Lung microvascular endothelial cell (primary cell): ENCODE measurements at places on chromosomes 7 and 10.
A peak's percentile ranks its signal among the peaks of the same experiment; 100 is the strongest.

DNA sequence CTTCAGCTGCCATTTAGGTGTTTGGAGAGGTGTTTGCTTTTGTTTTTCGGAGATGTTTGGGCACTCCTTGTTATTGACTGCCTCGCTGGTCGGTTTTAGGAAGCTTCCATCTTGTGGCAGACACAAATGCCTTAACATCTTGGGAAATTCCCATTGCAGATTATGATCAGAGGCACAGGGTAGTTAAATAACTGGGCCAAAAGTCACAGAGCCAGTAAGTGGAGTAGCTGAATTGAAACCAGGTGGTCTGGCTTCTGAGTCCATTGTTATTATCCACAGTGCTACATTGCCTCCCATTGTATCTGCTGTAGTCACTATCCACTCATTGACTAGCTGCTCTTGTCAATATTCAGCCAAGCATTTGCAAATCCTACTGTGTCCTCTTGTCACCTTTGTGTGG lies 138.2 kb upstream of the PLPP4 start:
- DNase-seq: no peak

GRCh38 chr7:48540746-48541145 lies 369.5 kb downstream of the ABCA13 start:
- DNase-seq: no peak

DNA sequence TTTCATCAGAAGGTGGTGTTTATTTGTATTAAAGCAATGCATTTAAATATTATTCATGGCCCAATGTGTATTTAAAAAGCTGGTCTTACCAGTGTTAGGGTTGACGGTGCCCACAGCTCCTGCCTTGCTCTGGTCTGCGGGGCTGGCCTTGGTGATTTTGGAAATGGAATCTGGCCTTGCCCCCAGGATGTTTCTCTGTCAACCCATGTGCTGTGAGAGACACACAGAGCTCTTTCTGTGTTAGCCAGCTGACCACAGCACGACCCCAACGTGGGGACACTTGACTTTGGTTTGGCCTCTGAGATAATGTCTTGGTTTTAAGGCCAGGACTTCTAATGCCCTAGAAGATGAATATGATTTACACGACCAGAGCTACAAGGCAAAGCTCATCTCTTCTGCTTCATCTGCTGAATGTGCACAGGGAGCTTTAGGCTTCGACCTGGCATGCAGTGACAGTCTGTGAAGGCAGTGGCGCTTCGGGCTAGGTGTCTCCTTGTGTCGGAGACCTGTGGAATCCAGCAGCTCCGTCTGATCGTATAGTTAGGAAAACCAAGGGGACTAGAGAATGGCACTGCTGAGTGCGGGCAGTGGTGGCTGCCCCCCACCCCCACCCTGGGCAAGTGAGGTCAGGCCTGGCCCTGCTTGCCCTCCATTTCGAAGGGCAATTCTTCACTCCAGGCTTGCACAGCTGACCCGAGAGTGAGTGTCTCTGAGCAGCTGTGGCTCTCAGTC lies 246.1 kb downstream of the EBF3 start:
- no peak for DNase-seq

- peak; percentile 2 for DNase-seq
Measured at GRCh38 chr7:78226059-78226719, 427.6 kb downstream of the PHTF2 start.

DNA sequence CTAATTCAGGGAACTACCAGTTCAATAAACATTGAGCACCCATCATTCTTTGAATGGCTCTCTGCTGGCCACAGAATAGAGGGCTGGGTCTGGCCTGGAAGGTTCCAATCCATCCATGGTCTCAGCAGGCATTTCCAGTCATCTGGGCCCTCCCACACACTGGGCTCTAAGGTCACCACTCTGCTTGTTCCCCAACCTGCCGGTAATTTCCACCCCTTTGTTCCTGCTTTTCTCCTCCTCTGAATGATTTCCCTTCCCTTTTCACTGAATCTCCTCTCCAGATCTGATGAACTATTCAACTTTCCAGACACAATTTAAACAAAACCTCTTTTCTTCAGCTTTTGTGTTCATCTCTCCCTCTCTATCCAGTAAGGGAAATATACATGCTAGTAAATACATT lies 2.6 kb downstream of the BZW2 start:
- peak; percentile 40 for DNase-seq

- DNase-seq: no peak
Measured at GRCh38 chr10:60576130-60577069, 186.7 kb upstream of the ANK3 start.

DNA sequence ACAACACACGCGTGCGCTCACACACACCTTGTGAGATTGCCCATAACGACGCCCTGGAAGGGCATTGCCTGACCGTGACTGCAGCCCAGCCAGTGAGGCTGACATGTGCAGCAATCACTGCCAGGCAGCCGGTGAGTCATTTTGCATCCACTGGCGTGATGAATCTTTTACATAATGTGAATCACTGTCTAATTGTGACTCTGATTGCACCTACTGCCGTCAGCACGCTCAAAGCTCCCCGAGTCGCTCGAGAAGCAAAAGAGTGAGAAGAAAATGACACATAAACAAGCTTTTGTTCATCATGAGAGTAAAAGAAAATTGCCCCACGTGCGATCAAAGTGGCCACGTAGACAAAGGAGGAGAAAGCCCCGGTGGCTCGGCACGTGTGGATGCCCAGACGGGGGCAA lies 117.4 kb upstream of the PFKP start:
- no peak for DNase-seq

- no peak for DNase-seq
Measured at GRCh38 chr10:128610113-128610512, 483.9 kb upstream of the MKI67 start.

DNA sequence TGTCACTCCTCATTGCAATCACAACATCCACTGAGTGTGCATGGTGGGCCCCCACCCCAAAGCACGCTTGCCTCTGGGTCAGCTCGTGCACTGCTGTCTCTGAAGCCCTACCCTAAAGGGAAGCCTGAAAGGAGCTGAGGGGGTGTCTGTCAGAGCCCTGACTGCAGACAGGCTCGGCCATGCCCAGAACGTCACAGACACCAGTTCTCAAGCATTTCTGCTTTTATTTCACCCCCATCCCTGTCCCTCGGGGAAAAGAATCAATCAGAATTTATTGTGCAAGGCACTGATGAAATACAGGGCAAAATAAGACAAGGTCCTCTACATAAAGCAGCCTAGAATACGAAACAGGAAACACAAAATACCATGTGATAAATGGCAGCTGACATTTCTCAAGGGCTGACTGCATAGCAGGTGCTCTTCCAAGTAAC lies 231.8 kb downstream of the WDR37 start:
- DNase-seq: no peak

DNA sequence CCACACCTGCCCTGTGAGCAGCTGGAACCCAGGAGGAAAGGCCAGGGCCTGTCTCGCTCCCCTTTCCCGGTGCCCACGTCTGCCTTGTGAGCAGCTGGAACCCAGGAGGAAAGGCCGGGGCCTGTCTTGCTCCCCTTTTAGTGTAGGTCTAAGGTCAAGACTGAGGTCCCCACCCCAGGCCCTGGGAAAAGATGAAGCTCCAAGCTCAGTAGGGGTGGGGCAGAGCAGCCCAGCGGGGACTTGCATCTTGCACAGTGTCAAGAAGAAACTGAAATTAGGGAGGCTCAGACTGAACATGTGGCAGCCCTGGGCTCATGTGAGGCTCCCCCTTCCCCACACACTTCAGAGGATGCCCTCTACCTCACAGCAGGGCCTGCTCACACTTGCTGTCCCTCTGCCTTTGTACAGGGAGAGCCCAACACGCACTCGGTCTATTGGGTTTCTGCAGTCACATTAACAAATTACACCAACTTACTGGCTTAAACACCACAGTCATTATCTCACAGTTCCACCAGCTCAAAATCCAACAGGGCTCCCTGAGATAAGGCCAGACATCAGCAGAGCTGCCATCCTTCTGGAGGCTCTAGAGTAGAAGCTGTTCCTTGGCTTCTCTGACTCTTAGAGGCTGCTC lies 12.4 kb downstream of the POLL start:
- no peak for DNase-seq

DNA sequence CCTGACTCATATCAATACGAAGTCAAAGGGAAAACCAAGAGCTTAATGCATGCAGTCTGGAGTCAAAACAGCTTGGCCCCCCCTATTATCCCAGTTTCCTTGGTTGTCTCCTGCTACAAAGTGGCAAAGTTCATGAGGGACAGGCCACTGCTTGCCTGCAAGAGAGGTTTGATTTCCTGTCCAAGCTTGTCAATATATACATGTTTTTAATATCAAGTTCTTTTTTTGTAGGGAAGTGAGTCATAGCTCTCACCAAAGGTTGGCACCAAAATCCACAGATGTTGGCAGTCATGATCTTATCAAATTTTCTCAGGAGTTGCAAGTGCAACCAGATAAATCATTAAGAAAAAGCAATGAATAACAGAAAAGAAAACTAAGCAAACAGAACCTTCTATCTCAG lies 176.8 kb downstream of the COBL start:
- peak; percentile 67 for DNase-seq

GRCh38 chr7:1412322-1413261 lies 46.7 kb downstream of the MICALL2 start:
- DNase-seq: peak; percentile 90

DNA sequence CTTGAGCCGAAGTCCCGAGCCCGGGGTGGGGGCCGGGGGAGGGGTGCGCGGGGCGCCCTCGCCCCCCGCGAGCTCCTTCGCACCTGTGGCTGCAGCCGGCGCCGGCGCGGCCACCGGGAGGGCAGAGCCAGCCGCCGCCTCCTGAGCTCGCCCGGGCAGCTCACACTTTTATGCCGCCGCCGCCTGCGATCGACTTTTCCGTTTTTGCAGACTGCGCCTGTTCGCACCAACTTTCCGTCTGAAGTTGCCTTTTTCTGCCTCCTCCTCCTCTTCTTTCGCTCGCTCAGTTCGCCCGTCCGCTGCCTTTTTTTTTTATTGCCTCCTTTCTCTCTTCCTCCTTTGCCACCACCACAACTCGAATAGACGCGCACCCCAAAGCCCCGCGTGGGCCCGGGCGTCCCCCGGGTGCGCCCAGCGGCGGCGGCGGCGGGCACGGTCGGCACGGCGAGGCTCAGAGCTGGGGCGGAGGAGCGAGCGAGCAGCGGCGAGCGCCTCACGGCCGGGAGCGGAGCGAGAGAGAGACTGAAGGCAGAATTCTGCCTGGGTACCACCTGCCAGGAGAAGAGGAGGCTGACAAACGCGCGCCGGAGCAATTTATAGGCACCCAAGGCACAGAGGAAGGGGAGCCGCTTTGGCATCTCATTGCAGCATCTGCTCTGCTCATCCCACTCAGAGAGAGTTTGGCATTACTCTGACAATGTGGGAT lies at the start of gene C1QL3:
C1QL3 (minus strand) TSS at position 569 of the 706 bp plus-strand sequence. CDS start 814 bp downstream, outside the sequence.
- peak; percentile 35 for DNase-seq

- DNase-seq: no peak
Measured at GRCh38 chr7:135741905-135742304, 6.7 kb downstream of the FAM180A start.

GRCh38 chr10:130022086-130022485 lies 58.0 kb upstream of the EBF3 start:
- no peak for DNase-seq

DNA sequence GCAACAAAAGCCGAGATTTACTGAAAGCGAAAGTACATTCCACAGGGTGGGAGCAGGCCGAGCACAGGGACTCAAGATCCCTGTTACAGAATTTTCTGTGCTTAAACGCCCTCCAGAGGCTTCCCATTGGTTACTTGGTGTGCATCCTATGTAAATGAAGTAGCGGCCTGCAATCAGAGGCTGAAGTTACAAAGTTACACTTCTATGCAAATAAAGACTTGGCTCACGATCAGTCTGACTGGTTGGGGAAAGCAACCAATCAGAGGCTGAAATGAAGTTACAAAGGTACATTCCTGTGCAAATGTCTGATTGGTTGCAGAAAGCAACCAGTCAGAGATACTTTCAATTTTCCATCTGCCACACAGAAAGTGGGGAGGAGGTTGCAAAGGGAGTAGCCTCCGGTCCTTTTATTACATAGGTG lies 4.1 kb downstream of the ACBD7 start:
- DNase-seq: peak; percentile 98

- DNase-seq: no peak
Measured at GRCh38 chr7:147941381-147941780, 649.2 kb upstream of the C7orf33 start.

DNA sequence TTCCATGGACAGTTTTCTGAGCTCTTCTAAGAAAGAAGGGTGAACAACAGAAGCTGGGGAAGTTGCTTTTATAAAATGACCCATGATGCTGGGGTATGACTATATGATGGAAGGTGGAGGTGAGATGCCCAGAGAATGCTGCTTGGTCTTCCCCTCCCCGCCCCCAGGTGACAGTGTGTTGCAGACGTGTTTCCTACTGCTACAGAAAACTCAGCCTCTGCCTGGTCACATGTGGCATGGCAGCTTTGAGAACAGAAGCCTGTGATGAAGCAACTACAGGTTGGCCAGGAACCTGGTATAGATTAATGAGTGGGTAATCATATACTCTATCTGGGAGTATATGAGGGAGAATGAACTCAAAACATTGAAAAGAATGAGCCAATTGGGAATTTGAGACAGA lies 67.1 kb downstream of the MTURN start:
- DNase-seq: no peak

DNA sequence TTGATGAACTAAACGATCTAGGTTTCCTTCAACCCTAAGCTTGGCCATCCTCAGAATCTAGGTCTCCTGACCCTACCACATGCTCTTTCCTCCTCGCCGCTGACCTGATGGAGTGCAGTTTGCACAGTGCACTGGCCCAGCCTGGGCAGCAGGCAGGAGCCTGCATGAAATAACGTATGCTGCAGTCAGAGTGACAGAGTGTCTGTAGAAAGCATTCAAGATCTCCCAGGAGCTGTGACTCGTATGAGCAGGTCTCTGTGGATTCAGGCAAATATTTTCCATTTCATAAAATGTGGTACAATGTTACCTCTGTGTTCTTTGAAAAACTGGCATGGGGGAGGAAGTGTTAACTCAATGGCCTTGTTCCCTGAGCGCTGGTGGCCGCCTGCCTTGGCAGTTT lies 441.8 kb downstream of the RPS24 start:
- no peak for DNase-seq

DNA sequence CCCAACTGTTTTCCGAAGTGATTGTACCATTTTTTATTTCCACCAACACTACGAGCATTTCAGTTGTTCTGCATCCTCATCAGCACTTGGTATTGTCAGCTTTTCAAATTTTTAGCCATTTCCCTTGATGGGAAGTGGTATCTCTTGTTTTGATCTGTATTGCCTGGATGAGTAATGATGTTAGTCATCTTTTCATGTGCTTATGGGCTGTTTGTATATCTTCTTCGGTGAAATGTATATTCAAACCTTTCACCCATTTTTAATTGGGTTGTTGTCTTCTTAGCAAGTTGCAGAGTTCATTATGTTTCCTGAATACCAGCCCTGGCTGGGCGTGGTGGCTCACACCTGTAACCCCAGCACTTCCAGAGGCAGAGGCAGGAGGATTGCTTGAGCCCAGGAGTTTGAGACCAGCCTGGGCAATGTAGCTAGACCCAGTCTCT lies 22.1 kb downstream of the CLIP2 start:
- no peak for DNase-seq

- DNase-seq: no peak
Measured at GRCh38 chr7:130187360-130187759, 17.8 kb downstream of the TMEM209 start.
